ENCODE measurements at places on chromosomes 5 and 9.

GRCh38 chr9:98031935-98032334 lies 24.6 kb upstream of the NANS start:
- DNase-seq, result no peak

DNA sequence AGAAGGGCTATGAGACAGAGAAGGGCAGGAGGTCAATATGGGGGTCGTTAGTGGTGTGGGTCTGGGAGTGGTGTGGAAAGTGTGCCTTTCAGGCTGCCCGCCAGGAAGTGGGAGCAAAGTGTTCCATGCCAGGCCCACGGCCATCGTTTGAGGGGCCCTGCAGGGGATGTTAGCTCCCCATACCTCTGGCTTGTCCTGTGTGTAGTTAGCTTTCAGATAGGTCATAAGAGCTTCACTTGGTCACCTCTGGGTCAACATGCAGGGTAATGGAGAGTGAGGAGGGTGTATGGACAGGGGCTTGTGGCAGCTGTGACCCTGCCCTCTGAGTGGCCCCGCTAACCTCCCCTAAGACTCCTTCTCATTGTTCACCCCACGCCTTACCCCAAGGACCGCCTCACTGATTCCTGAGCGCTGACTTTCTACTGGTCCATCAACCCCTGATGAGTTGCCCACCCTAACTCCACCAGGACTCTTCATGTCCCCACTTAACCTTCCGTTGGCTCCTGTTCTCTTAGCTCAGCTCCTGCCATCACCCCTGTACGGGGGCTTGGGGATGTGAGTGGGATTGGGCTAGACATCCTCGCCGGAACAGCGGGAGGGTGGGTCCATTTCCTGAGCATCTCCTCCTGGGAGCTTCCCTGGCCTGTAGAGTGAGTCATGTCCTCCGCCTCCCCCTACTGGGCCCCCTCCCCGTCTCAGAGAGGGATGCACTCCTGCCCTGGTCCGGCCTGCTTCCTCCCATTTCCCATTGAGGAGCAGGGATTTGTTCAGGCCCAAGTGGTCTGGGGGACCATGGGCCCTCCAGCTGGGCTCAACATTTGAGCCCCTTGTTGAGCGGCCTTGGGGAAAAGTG lies 125.7 kb downstream of the FGF18 start:
- no peak for DNase-seq

- no peak for DNase-seq
These were observed 34.1 kb downstream of the SIL1 start for GRCh38 chr5:139164020-139164419.

DNA sequence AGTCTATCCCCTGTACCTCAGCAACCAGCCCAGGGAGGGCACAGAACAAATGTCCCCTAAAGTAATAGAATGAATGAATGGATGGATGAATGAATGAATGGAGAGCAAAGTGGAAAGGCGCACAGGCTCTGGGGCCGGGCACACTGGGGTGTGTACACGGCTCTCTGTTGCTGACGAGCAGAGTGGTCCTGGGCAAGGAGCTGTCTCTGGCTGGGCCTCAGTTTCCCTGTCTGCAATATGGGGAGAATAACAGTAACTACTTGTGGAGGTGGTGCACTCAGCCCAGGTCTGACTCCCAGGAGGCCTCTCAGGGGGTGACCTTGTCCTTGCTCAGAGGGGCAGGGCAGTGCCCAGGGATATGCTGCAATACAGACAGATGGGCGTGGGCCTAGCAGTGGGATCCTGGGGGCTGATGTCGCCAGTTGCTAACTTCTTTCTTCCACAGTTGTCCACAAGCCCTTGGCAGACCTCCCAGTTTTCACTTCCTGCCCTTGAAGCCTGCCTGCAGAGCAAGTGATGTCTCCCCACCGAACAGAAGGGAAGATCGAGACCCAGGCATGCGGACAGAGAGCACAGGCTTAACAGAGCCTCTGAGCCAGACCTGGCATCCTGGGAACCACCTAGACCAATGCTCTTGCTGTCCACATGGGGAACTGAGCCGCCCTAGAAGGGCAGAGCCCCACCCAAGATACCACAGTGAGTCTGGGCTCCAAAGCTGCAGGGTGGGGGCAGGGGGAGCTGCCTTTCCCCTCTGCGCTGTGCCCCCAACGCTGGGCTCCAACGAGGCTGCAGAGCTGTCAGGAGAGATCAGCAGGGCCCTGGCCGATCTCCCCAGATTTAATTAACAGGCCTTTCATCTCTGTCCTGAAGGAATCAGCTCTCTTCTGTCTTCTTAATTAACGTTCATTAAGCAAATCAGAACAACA lies 13.6 kb upstream of the LAMC3 start:
- no peak for DNase-seq

DNA sequence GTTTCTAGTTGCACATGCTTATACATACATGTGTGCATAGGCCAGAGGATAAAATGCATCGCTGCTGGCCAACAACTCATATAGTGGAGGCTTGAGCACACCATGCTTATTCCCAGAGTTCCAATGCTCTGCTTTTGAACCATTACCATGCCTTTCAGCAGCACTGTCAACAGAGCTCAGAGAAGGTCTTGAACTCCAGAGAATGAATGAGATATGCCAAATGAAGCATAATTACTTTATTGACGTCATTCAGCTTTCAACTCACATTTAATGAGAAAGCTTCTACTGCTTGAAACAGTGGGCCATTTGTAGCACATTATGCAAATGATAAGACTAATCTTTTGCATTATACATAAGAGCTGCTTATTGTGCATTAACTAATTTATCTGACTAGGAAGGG lies 765.3 kb upstream of the GRAMD2B start:
- no peak for DNase-seq

GRCh38 chr5:50947906-50948683 lies 281.7 kb downstream of the PARP8 start:
- DNase-seq, result peak; percentile 39

DNA sequence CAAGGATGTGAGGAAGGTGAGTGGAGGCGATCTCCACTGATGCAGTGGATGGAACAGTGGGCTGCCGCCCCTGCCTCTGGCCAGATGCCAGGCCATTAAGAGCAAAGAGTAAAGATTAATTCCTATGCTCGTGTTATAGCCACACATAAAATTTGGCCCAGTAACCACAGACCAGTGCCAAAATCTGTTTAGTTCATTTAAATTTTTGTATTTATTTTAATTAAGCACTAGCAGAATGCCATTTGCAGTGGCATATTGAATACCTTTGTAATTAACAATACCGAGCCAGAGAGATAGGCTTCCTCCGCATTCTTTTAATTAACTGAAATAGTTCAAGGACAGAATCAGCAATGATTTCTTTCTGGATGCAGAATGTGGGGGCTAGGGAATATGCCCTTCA lies 179.8 kb downstream of the MED10 start:
- DNase-seq, result no peak

- DNase-seq, result no peak
These were observed 30.7 kb downstream of the DBH start for GRCh38 chr9:133666845-133667244.

DNA sequence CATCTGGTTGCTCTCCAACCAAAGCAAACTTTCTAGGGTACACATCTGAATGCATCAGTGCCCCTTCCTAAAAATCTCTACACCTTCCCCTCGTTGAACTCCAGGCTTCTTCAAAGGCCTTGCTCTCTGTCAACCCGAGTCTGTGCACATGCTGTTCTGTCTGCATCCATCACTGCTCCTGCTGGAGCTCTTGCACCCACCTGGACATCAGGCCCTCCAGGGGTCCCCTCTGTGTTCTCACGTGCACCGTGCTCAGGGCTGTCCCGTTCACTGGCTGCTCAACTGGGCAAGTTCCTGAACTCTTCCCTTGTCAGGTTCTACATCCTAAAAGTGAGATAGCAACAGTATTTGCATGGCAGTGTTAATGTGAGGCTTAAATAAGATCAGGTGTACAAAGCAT lies 62.7 kb upstream of the ANGPTL2 start:
- no peak for DNase-seq

GRCh38 chr5:179375831-179376365 lies 30.6 kb upstream of the ADAMTS2 start:
- DNase-seq, result no peak

DNA sequence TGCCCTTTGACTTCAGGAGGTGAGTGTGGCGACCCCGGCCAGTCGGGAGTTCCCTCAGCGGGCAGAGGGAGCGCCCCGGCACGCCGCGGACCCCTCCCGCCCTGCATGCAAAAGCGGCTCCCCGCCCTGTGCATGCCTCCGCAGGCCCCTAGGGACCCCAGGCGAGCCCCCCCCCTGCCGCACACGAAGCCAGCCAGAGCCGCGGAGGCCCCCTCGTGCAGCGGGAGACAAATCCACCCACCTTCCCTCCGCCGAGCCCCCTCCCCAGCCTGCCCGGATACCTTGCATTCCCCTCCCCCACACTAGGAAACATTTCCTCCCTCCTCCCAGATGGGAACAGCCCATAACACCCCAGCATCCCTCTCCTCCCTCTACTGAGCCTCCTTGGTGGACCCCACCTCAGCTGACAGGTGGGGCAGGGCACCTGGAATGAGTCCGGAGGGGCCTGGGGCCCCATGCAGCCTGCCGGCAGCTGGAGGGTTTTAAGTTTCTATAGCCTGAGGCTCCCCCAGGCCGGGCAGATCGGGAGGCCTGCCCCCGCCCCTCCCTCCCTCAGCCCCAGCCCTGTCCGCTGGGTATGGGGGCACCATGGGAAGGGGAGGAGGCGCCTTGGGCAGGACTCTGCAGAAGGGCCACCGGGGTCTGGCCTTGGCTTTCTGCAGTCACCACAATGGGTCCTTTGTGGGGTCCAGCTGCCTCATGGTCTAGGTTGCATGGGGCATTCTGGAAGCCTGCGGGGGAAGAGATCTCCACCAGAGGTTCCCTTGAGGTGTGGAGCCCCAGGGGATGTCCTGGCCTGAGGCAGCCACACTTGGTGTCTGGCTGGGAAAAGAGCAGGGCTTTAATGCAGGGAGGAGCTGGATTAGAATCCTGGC lies 601 bp downstream of the ERGIC1 start:
- DNase-seq, result no peak

- DNase-seq, result no peak
These were observed 5.5 kb upstream of the CEP120 start for GRCh38 chr5:123428521-123429220.

DNA sequence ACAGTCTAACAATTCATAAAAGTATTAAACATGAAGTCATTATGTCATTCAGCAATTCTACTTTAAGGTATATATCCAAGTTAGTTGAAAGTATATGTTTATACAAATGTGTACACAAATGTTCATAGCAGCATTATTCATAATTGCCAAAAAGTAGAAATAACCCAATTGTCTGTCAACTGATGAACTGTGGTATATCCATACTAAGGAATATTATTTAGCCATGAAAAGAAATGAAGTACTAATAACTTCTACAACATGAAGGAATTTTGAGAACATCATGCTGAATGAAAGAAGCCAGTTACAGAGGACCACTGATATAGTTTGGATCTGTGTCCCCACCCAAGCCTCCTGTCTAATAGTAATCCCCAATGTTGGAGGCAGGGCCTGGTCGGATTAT lies 224.3 kb downstream of the SPATA31D1 start:
- DNase-seq, result no peak

DNA sequence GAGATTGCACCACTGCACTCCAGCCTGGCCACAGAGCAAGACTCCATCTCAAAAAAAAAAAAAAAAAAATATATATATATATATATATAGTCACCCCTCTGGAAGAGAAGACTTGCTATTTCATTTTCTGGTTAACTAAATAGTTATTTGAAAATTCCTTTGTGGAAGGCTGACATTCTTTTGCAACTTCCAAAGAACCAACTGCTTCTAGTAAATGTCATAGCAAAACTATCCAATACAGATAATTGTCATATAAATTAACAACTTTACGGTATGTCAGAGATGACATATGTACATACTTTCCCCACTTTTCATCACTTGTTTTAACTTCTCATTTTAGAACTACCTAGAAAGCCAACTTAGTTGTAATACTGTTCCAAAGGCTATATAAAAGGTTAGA lies 50.9 kb downstream of the PRUNE2 start:
- no peak for DNase-seq

DNA sequence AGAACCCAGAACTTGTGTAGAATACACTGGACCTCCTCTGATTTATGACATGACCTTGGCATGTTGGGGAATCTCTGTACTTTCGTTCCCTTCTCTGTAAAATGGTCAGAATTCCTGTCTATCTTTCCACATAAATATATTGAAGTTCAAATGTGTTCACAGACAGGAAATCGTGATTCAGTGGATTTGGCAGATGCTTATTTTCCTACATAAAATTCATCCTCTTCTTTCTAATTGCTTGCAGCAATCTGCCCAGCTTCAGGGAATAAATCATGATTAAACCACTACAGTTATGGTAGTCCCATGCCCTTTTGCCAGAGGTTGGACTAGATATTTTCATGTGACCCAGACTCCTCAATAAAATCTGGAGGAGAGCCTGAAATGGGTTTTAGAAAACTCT lies 52.1 kb upstream of the ARL15 start:
- DNase-seq, result no peak

DNA sequence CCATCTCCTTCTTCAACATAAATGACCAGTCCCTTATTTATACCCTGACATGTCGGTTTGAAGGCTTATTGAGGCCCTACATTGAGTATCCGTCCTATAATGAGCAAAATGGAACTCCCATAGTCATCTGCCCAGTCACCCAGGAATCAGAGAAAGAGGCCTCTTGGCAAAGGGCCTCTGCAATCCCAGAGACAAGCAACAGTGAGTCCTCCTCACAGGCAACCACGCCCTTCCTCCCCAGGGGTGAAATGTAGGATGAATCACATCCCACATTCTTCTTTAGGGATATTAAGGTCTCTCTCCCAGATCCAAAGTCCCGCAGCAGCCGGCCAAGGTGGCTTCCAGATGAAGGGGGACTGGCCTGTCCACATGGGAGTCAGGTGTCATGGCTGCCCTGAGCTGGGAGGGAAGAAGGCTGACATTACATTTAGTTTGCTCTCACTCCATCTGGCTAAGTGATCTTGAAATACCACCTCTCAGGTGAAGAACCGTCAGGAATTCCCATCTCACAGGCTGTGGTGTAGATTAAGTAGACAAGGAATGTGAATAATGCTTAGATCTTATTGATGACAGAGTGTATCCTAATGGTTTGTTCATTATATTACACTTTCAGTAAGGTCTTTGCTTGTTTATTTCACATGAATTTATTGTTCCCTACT lies 38.2 kb upstream of the BTNL3 start:
- DNase-seq, result no peak

GRCh38 chr5:154583671-154584177 lies 105.7 kb upstream of the HAND1 start:
- no peak for DNase-seq

DNA sequence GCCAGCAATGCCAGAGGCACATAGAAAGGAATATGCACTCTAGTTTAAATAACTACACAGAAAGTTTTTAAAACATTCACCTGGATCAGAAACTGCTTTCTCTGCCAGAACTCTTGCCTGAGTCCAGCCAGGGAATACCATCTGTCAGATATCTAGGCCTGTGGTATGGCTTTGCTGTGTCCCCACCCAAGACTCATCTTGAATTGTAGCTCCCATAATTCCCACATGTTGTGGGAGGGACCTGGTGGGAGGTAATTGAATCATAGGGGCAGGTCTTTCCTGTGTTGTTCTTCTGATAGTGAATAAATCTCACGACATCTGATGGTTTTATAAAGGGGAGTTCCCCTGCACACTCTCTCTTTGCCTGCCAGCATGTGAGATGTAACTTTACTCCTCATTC lies 41.5 kb upstream of the KCNV2 start:
- no peak for DNase-seq

GRCh38 chr5:130541617-130542221 lies 623.3 kb downstream of the HINT1 start:
- no peak for DNase-seq
